ENCODE measurements at places on chromosomes 5 and 9.

- DNase-seq: no peak
Measured at GRCh38 chr9:129671519-129671918, 6.1 kb downstream of the PRRX2 start.

- no peak for DNase-seq
Measured at GRCh38 chr5:71969460-71969859, 137.8 kb upstream of the MAP1B start.

DNA sequence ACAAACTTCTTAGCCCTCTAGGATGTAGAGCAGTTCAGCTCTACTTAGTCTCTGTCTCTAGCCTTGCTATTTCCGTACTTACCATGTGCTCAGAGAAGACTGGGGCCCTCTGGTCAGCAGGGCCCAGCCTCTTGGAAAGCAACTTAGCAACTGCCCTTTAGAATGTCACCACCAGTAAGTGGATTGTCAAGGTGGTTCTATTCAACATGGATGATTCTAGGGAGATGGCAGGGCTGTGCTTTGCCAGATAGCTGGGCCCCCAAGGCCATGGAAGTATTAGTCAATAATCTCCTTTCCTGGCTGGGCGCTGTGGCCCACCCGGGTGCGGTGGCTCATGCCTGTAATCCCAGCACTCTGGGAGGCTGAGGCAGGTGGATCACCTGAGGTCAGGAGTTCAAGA is 177.6 kb upstream of the MVB12B start:
- no peak for DNase-seq

GRCh38 chr5:148951612-148952011 is 111.2 kb downstream of the SH3TC2 start:
- no peak for DNase-seq

DNA sequence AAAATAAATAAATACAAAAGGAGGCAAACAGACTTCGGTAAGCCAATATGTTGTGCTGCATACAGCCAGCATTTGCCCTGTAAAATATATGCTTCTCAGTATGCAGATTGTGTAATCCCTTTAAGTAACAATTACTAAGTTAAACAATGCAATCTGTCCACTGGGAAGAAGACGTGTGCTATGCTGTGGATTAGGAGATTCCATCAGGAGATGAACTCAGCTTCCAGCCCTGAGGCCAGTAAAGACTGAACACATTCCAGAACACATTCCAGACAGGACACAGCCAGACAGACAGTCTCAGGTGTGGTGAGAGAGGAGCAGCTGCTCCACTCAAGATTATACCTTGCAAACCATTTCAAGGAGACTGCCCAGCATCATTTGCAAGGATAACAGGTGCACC is 97.8 kb downstream of the MPDZ start:
- no peak for DNase-seq

DNA sequence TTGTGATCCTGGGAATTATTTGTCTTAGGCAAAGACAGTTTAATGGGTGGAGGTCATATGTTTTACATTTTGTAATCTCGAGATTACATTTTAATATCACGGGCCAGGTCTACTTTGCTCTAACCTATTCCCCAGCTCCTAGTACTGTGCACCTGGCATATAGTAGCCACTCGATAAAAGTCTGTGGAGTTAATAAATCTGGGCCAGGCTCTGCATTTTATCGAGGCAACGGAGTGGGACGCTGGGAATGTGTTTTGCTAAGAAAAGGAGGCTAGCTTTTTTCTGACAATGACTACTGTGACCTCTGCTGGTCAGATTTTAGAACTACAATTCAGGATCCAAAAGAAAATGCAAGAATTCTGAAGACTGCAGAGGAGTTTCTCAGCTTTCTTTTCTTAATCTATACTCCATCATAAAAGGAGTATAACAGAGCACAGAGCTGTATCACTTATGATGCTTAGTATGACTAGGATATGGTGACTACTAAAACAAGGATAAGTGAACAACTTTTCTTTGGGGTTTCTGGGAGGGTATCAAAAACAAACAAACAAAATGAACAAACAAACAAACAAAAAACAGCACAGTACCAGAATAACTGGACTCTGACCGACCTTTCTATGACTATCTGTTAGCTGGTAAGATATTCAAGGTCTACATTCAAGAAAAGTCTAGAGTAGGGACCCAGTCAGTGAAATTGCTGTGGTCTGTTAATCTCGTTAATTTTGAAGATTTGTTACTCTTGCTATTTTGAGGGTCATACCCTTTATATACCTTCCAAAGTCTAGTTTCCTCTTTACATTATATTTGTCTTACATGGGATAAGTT is 46.1 kb upstream of the CER1 start:
- DNase-seq: no peak

DNA sequence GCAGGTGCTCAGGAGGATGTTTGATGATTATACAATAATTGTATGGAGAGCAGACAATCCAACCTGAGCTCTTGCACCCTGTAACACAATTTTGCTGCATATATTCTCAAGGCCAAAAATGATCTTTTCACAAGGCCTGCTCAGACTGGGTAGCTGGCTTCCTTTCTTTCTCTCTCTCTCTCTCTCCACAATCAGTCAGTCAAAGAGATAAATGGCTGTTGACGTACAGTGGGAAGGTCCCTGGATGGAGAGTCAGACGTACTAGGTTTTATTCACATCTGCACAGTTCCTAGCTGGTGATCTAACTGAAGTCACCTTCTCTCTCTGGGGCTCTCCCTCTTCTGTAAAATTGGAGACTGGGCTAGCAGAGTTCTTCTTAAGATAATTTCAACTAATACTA is 19.8 kb downstream of the SLC36A2 start:
- DNase-seq: no peak

- no peak for DNase-seq
Measured at GRCh38 chr5:154384480-154385235, 61.1 kb upstream of the SAP30L start.

DNA sequence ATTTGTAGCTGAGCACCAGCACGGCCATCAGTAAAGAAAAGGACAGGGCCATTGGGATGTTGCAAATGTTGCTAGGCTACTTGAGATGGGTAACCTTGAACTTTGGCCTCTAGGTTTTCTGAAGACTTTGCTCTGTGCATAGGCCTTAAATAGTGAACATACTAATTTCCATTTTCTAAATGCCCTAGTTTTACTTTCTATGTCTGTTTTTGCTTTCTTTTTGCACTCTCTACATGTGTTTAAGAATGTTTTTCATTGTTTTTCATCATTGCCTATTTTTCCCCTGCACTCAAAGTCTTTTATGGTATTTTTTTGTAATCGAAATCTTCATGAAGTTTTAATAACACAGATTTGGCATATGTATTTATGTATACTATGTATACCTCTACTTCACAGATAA is at the start of gene IFNA17:
TSS of gene IFNA17 (minus strand) at position 101 of the 400 bp plus-strand sequence. CDS start at position 52, 49 bp downstream.
- DNase-seq: no peak

GRCh38 chr5:17697671-17698070 is 63.4 kb downstream of the TAF11L14 start:
- DNase-seq: no peak

DNA sequence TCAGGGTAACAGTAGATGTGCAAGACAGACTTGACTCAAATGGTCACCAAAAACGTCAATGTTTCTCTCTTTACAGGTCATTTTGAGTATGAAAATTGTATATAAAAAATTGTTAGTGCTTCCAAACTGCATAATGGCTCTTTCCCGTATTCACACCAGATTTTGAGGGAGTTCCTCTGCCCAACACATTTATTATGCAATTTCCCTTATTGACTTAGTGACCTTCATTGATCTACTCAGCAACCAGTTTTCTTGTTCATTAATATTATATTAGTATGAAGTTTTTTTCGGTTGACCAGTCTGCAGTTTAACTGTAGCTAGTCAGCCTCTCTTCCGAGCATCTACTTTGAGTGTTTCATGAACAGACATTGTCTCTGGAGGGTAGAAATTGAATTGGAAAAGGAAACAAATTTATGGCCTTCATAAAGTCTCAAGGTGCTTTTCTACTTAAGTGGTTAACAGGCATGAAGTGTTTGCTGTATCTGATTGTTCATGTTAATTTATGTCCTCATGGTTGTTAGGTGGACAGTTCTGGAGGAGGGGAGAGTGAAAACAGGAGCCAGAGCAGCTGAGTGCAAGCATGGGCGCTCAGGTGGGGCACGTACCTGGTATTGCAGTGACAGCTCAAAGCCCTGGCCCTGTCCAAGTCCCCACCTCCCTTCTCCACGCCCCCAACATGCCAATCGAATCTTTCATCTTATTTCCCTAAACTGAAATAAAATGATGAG is 240.2 kb downstream of the RFK start:
- no peak for DNase-seq

- no peak for DNase-seq
Measured at GRCh38 chr5:157088342-157088990, 20.4 kb downstream of the HAVCR2 start.

GRCh38 chr5:79878136-79878679 is 112.9 kb downstream of the MTX3 start:
- no peak for DNase-seq

DNA sequence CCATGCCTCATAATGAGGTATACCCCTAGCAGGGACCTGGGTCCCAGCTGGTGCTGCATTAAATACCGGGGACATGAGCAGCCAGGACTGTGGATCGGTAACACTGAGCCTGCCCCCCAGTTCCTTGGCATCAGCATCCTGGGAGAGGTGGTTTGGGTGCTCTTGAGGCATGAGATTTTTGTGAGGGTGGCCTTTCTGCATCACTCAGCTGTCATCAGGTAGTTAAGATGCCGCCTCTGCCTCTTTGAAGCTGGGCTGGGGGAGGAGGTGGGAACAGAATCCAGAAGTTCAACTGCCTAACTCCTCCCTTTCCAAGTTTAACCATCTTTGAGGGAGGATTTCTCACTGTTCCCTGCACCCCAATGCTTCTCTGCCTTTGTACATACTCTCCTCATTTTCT is 112.7 kb downstream of the PDZD2 start:
- no peak for DNase-seq

- no peak for DNase-seq
Measured at GRCh38 chr5:149938791-149939358, 5.7 kb downstream of the PDE6A start.

DNA sequence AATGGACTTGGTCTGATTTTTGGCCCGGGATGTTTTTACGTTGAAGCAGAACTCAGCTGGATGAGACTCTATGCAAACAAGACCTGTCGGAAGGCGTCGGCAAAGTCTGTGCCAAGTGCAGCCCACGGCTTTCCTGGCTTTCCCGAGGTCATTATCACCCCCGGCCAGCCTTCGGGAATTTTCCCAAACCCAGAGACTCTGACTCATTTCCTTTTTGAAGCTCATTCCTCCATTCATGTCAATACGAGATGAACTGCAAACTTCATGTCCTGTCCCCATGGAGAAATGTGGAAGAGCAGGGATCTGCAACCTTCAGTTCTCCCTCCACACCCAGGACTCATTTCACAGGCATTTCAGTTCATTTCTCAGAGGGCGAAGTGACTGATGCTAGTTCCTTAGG is 95.3 kb downstream of the IRX2 start:
- no peak for DNase-seq

GRCh38 chr5:104218200-104218599 is 655.6 kb upstream of the NUDT12 start:
- no peak for DNase-seq

DNA sequence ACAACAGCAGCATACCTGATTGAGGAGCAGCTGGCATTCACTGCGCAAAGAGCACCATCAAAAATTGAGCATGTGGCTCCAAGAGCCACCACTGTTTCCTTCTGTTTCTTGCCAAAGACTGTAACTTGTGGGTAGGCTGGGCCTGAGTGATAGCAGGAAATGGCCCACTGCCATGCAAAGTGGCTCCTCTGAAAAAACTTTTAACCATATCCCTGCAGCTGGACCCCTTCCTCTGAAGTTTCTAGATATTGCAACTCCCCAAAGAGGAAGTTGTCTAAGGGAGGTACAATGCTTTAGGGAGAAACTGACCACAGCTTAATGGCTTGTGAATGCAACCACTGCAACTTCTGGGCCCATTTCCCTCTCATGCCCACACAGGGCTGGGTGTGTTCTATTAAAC is 355.4 kb upstream of the PDE4D start:
- DNase-seq: no peak

All from activated gamma-delta T cell (primary cell).